Astrocyte (in vitro differentiated cells and primary cell): ENCODE measurements at places on chromosomes 11 and 22.

GRCh38 chr11:2989006-2989405, 3.1 kb downstream of the NAP1L4 start:
- DNase-seq, result no peak

- no peak for DNase-seq
These were observed 33.6 kb upstream of the OR4B1 start for GRCh38 chr11:48182860-48183526.

DNA sequence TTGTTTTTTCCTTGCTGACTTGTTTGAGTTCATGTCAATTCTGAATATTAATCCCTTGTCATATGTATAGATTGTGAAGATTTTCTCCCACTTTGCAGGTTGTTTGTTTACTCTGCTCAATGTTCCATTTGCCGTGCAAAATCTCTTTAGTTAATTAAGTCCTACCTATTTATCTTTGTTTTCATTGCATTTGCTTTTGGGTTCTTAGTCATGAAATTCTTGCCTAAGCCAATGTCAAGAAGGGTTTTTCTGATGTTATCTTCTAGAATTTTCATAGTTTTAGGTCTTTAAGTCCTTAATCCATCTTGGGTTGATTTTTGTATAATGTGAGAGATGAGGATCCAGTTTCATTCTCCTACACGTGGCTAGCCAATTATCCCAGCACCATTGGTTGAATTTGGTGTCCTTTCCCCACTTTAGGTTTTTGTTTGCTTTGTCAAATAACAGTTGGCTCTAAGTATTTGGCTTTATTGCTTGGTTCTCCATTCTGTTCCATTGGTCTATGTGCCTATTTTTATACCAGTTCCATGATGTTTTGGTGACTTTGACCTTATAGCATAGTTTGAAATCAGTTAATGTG, 163.1 kb upstream of the PGR start:
- no peak for DNase-seq

- DNase-seq, result no peak
These were observed 48.2 kb downstream of the GLYATL2 start for GRCh38 chr11:58796333-58796732.

DNA sequence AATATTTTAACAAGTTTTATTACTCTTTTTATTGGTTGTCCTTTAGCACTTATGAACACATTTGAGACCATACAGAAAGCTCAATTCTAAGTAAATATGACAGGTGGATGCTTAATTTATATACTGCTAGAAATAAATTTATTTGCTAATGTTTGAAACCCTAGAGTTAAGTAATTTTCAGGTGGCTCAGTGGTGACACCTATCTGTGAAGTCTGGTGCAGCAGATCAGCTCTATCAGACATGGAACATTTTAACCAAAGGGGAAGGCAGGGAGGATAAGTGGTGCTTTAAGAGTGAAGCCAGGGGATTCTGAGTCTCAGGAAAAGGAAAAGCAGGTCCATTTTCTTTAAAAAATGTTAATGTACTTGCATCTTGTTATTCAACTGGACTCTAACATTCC, 175.8 kb downstream of the DSCAML1 start:
- no peak for DNase-seq
